ENCODE measurements at places on chromosomes 4 and X.
A peak's percentile ranks its signal among the peaks of the same experiment; 100 is the strongest.

DNA sequence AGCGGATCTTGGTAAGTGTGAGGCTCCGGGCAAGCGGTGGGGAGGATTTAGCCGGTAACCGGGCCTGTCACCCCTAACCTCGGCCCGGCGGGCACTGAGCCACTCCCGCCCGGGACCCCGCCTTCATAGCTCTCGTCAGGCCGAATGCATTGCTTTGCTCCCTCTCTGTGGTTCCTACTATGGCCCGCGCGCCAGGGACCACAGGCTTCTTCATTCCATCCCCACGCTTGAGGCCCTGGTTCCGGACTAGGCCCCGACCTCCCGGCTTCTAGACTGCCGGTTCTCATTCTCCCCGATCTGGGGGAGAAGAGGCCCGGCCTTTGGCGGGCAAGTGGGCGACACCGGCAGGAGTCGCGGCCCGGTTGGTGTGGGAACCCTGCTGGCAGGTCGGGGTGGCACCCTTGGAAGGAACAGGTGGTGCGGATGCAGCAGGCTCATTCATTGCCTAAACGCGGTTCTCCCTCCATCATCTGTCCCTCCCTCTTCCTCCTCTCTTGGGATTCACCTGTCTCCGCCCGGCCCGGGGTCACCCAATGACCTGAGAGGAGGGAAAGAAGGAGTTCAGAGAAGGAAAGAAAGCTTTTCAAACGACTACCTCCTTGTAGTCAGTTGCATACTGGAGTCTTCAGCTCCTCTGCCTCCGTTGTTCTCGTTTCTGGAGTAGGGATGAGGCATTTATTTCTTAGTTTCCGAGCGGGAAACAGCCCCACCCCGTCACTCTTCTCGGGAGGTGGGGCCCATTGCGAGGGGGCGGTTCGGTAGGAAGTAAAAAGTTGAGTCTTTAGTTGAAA, at the start of gene NDUFC1:
Gene NDUFC1 (minus strand): TSS at position 657 of the 791 bp plus-strand sequence. CDS start 6,679 bp downstream, outside the sequence.
- peak; percentile 55 for DNase-seq

GRCh38 chrX:40096395-40097091, 1.2 kb downstream of the BCOR start:
- no peak for DNase-seq

- DNase-seq = no peak
These were observed 197.3 kb upstream of the PGRMC2 start for GRCh38 chr4:128484896-128485295.

- peak; percentile 53 for DNase-seq
These were observed 10.0 kb downstream of the MGST2 start for GRCh38 chr4:139675651-139676050.

DNA sequence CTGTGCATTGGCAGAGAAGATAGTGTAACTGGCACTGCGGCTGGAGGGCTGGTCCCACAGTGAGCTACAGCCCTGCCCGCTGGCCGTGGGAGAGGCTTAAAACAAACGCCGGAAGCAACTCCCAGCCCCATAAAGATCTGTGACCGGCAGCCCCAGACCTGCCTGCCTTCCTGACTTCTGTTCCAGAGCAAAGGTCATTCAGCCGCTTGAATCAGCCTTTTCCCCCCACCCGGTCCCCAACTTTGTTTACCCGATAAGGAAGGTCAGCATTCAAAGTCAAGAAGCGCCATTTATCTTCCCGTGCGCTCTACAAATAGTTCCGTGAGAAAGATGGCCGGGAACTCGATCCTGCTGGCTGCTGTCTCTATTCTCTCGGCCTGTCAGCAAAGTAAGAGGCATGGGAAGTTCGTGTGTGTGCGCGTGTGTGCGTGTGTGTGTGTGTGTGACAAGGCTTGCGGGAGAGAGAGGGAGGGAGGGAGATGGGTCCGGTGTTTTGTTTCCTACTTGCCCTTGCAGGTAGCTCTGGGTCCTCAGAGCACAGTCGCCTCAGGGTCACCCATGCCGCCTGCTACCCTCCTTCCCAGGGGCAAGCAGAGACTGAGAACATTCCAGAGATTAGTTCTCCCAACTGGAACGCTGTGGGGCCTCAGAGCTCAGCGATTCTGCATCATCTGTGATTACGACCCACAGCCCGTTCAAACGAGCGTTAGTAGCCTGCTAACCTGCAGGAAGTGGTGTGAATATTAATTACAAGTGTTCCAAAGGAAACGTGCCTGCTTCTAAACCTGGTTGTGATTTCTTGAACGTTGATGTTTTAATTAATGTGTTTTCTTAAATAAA, at the start of gene MGST2:
Gene MGST2 (plus strand): TSS at position 130 of the 840 bp plus-strand sequence. CDS start 201 bp downstream, at position 331.
- peak; percentile 74 for DNase-seq

- no peak for DNase-seq
These were observed 199.9 kb upstream of the ATP6AP2 start for GRCh38 chrX:40380655-40381488.

DNA sequence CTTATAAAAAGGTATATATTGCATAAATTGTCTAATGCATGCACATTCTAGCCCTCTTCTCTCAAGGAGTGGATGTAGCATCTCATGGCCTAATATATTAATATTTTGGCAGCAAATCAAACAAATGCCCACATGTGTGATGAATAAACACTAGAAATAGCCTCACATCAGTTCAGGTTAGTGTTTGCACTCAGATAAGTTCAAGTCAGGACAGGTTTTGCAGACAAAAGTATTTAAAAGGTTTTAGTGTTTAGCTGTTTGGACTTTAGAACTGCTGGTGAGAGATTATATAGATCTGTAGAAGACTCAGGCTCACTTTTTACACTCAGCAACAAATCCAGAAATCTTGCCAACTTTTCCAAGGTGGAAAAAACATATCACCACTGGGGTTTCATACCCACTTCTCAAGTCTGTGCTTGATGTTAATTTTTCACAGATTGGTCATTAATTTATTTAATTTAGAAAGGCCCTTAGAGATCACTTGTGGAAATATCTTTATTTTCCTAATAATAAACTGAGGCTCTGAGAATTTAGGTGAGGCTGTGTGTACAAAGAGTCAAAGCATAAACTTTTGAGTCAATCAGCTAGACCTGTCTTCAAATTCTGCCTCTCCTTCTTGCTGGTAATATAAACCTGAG, 362.6 kb downstream of the GASK1B start:
- DNase-seq = peak; percentile 64

DNA sequence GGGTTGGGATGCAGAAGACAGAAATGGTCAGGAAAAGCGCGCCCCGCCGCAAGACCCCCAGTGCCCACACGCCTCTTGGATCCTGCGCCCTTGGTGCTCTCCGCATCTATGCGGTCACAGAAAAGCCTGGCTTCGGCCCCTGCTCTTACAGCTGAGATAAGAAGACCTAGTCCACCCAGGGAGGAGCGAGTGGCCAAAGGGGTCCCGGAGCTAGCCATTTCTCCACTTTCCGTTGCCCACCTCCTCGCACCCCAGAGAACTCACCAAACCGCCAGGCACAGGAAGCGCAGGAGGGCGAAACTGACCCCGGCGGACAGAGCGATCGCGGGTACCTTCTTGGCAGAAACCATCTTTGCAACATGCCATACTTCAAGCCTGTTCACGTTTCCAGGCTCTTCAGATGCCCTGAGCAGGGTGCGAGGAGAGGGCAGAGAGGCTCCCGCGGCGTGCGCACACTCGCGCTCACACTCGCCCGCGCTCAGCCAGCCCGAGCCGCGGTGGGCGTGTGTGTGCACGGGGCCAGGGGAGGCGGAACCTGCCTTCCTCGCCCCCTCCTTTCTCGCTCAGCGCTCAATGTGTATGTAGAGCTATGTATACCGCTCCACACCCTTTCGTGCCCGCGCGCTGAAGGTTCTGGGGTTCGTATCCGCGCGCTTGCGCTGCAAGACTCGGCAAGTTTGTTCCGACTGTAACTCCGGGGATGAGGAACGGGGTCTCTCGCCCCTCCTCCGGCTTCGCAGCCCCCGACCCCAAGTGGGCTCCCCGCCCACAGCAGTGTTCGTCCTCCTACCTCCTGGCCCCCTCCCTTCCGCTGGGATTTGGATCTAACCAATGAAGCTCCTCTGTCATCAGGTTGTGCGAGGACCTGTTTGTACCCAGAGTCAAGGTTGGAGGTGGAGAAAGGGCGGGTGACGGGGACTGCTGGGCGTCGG, at the start of gene GABRA4:
Gene GABRA4 (minus strand): TSS at position 507 of the 932 bp plus-strand sequence. CDS start 157 bp downstream, at position 350.
- no peak for DNase-seq

GRCh38 chrX:22357621-22358020, 84.9 kb downstream of the CBLL2 start:
- no peak for DNase-seq

Data from bronchial epithelial cell (primary cell).